Muscle of back (tissue), 13 donors: ENCODE measurements at places on chromosomes 1 and 21. TPM values are rescaled to one million over a fixed set of nuclear protein-coding genes. Genes with fewer than 3 reads are reported as not detected.

Gene TMCO1
- 55.6 TPM for polyA plus RNA-seq

DNA sequence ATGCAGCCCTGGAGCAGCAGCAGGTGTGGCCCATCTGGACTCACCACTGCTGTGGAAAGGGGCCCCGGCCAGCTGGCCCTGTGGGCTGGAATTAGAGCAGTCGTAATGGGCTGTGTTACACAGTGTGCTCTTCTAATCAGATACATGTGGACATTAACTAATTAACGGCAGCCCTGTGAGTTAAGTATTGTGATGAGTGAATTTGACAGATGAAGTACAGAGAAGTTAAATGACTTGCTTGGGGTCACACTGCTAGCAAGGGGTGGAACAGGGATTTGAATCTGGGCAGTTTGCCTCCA is 58.6 kb downstream of the MDM4 start:
- DNase-seq, result no peak

GRCh38 chr1:107933736-107934135 is 31.2 kb downstream of the VAV3 start:
- DNase-seq, result no peak

- peak; percentile 25 for DNase-seq
These were observed 54.1 kb upstream of the SAMD11 start for GRCh38 chr1:869499-870244.

DNA sequence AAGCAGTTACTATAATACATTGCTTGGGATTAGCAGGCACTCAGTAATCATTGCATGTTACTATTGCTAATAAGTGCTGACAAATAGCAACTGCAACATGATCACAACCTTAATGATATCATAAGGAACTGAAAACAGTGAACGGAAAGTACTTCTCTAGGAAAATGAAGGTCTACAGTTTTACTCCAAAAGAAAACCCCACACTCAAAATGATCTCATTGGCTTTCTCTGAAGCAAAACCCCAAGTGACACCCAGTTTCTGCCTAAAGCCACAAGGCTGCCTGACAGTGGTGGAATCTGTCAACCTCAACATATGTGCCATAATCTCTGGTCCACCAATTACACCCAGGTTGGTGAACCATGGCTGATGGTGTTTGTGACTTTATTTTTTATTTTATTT is 137.6 kb downstream of the PTGER3 start:
- DNase-seq, result no peak

- no peak for DNase-seq
These were observed 555.0 kb upstream of the PLXNA2 start for GRCh38 chr1:208799186-208799585.
